ENCODE measurements at places on chromosomes 1 and 21.

DNA sequence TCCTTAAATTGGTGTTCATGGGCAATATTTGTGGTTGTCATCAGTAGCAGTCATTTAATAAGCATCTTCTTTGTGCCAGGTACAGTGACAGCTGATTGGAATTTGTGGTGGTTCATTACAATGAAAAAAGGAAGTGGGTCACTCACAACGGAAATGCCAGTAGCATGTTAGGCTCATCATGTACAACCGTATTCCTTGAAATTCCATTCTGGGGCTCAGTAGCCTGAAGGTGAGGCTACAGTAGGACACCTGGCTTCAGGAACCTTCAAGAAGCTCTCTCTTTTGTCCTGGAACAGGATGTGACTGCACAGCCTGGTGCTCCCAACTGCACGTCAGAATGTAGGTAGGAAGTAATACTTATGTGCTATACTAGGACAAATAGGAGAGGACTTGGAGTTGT, 93.9 kb downstream of the ST3GAL3 start:
- ATAC-seq, result no peak

DNA sequence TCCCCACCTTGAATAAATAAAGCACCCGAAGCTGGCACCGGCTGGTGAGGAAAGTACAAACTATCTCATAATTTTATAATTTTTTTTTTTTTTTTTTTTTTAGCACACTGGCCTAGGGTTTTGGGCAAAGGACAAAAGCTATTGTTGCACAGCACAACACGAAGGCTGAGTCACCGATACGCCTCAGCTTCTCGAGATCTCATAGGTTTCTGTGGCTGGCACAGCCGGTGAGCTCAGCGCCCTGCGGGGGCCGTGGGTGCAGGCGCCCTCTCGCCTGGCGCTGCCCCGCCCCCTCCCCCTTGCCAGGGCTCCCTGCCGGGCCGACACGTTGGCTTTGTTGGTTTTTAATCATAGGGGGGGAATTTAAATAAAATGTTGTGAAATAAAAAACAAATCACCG, 17.2 kb downstream of the CASZ1 start:
- ATAC-seq, result no peak

DNA sequence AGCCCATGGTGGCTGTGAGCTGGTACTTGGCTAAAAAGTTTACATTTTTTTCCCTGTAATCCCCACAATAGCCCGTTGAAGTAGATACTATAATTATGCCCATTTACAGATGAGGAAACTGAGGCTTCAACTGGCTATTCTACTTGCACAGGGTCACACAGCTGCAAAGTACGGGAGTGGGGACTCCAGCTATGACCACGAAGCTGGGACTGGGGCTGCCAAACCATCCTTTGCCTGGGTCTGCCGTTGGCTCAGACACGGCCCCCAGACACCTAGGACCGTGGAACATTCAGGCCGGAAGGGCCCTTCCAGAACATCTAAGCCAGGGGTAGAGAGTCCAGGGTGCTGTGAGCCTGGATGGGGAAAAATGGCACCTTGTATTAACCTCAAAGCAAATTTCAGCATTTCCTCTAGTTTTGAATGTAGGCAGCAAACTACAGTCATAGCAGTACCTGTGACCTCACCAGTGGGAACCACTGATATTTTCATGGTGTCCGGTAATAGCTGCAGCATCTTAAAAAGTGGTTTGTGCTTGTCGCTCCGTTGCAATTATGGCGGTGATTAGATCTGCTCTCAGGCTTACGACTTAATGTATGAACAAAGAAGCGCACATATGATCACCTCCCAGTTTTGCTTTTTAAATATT, 4.3 kb downstream of the TP73 start:
- no peak for ATAC-seq

GRCh38 chr1:28301368-28302174, 27.3 kb upstream of the MED18 start:
- ATAC-seq, result no peak
